ENCODE measurements at places on chromosomes 4 and X.

DNA sequence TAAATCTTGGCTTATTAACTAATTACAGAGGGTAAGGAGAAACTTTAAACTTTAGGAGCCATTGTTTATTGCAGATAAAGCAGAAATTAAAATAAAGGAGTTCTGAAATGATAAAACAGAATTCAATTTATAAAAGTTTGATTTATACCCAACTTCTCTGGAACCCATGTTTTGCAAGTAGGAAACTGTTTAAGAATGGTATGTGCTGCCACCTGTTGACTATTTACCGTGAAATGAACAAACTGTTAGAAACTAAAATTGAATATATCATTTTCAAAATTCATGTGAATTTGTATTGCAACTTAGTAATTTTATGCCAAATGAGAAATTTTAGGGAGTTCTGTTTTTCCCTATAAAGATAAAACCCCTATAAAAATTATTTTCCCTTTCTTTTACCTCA lies 11.0 kb upstream of the TBC1D8B start:
- no peak for DNase-seq

- no peak for DNase-seq
Observed at GRCh38 chrX:83535417-83536196, 27.5 kb downstream of the POU3F4 start.

DNA sequence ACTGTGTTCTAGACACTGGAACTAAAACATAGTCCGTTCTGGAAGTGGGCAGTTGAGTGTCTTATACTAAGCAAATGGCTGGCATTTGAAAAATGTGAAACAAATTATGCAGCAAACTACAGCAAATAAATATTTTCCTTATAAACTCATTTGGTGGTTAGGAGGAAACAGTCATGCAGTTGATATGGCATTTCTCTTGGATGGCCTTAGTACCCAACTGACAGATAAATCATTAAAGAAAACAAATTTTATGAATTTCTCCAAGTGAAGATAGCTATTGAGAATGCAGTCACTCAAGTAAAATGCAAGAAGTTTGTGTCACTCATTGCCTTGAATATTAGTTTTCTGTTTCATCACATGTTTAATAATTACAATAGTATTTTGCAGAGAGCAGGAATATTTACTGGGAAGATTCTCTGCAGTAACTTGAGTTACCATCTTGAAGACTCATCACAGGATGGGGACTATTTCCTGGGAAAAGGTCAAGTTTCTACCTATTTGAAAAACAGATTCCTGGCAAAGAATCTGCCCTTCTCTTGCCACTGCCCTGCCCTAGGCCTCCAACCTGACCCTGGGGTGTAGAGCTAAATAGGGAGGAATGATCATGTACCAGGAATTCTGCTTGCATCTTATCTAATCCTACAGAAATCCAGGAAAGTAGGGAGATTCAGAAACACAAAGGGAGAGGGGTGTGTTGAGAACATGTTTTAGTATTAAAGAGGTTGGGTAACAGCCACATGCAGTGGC lies 105.9 kb downstream of the SH3RF1 start:
- DNase-seq, result no peak

DNA sequence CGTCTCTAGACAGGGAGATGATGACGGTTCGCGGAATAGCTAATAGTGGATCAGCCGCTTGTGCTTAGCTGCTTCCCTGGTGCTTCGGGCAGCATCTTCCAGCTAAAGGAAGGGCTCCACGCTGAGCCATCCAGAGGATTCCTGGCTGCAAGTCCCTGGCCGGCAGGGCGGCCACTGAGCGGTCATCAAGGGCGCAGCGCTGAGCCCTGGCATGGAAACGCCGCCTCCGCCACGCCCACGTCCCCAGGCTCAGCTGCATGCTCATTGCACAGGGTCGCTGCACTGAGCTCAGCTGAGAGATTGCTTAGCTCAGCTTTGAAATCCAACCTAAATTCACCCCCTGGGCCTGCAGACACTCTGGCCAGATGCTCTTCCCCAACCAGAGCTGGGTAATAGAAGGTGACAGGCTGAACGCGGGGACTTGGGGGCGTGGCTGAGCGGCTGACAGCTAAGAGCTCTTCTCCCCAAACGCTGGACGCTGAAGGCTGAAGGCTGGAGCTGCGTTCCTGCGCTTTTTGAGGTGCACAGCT lies 118.2 kb upstream of the KIT start:
- DNase-seq, result no peak

- peak; percentile 62 for DNase-seq
Observed at GRCh38 chr4:100189820-100190642, at the start of gene DDIT4L. Gene DDIT4L, minus strand, starts transcription at chr4:100190468. Its CDS starts 485 bp downstream, at chr4:100189983.

- DNase-seq, result no peak
Observed at GRCh38 chr4:23114538-23114937, 421.8 kb downstream of the GBA3 start.

- peak; percentile 66 for DNase-seq
Observed at GRCh38 chr4:182143822-182144625, 99.2 kb upstream of the TENM3 start.

DNA sequence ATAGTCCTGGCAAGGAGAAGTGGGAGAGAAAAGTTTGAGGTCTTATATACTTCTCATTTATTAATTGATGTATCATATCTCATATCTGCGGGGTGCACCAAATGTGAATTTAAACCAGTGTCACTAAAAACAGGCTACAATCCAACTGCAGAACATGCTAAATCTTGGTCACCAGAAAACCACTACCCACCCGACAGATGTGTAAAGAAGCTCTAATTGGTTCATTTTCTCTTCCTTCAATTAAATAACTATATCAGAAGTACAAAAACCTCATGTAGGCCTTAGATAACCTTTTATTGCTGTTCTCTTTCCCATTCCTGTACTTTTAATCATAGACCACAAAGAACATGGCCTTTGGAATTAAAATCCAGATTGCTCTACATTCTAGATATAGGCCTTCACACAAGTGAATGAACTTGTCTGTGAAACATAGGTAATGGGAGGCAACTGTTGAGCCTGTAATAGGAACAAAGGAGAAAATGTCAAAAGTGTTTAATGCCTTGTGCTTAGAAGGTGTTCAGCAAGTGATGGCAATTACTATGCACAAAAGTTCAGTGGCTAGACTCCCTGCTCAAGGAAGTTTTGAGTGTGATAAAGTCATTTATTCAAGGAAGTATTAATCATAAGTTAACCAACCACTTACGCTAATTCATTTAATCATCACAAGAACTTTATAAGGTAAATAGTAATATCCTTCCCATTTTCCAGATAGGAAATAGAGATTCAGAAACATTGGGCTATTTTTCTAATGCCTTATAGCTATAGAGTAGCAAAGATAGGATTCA lies 425.6 kb downstream of the INPP4B start:
- no peak for DNase-seq

DNA sequence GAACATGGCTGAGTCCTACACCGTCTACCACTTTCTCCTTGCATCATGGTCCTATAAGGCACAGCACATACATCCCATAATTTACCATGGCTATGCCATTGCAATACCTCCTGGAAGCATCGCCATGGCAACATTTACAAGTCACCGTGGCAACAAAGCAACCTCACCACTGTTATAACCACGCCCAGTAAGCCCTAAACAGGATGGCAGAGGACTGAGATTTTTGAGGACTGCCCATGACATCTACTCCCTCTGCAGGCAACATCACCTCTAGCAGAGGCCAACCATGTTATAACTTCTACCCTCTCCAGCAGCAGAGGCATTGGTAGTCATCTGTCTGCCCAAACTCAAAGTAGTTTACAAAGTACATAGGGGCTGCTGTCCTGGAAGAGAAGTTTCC lies 29.7 kb downstream of the BCOR start:
- no peak for DNase-seq

DNA sequence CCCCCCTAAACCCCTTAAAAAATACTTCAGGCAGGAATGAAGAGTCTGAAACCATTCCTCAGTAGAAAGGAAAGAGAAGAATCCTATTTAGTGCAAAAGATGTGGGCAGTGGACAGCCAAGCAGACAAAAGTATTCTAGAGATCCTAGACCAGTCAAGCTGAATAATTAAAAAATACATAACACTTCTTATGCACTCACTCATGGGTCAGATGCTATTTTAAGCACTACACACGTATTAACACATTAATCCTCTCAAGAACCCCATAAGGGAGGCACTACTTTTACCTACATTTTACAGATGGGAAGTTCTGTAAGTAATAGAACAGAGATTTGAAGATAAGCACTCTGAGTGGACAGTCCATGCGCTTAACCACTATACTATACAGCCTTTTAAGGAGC lies 5.9 kb downstream of the TAB3 start:
- DNase-seq, result no peak

DNA sequence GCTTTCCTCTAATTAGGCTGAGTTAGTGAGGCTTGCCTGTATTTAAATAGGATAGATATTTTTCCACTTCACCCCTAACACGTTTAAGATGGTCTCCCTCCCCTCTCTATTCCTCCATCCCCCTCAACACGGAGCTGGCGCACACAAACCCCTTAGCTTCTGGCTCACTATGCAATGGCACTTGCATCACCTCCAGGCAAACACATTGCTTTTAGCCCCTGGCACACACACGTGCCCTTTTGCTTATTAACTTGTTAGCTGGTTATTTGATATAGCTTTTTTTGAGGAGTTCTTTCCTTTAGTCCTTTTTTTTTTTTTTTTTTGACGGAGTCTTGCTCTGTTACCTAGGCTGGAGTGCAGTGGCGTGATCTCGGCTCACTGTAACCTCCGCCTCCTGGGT lies 94.3 kb downstream of the HDAC8 start:
- no peak for DNase-seq

GRCh38 chr4:156638334-156638733 lies 333.3 kb downstream of the PDGFC start:
- DNase-seq, result no peak

- DNase-seq, result no peak
Observed at GRCh38 chr4:70841211-70841610, 1.5 kb upstream of the GRSF1 start.

GRCh38 chrX:108275732-108276131 lies 162.5 kb downstream of the COL4A6 start:
- no peak for DNase-seq

GRCh38 chrX:101803451-101803850 lies 128.4 kb downstream of the ZMAT1 start:
- DNase-seq, result no peak

- DNase-seq, result no peak
Observed at GRCh38 chr4:16225167-16225862, 956 bp downstream of the TAPT1 start.

- peak; percentile 54 for DNase-seq
Observed at GRCh38 chrX:154490021-154490413, 412 bp downstream of the SLC10A3 start.

DNA sequence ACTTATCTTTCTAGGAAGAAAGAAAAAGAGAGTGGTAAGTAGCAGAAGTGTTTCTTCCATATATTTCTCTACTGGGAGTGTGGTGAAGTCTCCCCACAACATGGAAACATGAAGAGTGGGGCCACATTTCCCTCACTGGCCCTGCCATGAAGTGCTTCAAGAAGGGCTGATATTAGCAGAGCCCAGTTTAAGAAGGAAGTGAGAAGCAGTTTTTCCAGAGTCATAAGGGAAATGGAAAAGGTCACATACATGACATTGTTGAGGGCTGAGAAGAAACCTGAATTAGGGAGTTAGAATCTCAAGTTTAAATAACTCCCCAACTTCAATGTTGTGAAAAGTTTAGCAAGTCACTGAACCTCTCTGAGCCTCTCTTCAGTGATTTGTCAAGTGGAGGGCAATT lies 171.9 kb upstream of the RBPJ start:
- no peak for DNase-seq

DNA sequence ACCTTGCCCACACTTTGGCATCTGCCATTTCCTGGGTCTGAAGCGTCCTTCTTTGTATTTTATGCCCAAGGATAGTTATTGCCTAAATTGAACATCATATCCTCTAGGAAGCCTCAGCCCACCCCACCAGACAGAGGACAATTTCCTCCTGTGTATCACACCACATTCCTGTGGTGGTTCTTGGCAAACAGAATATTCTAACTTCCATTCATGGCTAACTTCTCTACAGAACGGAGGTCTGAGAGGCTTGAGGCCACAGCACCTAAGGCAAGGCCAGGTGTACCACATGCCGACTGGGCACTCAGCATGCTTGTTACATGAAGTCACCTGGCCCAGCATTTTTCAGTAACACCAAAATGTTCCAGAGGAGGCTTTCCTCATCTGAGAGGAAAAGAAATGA lies 42.4 kb downstream of the CD99L2 start:
- peak; percentile 29 for DNase-seq

GRCh38 chrX:110180928-110181310 lies 137.0 kb downstream of the AMMECR1 start:
- DNase-seq, result no peak

- DNase-seq, result no peak
Observed at GRCh38 chr4:164989471-164989870, 12.0 kb upstream of the TRIM61 start.

- DNase-seq, result no peak
Observed at GRCh38 chr4:148215202-148215601, 227.0 kb downstream of the NR3C2 start.

DNA sequence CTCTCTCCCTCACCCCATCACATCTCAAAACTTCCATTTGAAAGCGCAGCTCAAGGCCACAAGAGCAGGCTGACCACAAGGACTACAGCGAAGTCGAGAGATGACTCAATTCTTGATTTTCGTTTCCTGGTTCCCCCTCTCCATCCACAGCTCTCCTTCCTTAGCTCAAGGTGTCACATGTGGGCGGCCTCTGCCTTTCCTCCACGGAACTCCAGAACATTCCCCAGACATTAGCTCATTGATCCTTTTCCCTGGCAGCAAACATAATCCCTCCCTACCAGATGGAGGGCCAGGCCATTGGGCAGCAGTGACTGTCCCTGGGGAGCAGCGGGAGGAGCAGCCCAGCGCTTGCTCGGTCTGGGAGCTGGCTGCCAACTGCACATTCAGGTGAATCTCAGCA lies 56.3 kb downstream of the CCDC149 start:
- DNase-seq, result no peak

GRCh38 chr4:89164400-89164799 lies 53.1 kb downstream of the TIGD2 start:
- no peak for DNase-seq

DNA sequence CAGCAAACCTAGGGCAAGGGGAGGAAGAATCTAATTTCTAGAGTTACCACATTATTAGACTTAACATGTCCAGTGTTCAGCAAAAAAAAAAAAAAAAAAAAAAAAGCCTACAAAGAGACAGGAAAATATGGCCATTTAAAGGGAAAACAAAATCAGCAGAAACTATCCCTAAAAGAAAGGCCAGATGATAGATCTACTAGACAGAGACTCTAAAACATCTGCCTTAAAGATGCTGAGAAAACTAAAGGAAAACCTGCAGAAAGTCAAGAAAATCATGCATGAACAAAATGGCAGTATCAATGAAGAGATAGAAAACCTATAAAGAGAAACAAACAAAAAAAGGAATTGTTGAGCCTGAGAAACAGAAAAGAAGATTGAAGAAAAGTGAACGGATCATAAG lies 43.8 kb downstream of the NELFA start:
- no peak for DNase-seq

GRCh38 chrX:120087289-120088017 lies 10.0 kb upstream of the RHOXF2B start:
- no peak for DNase-seq

Measured in RWPE2 (cell line).